ENCODE measurements at places on chromosomes 7 and 10. TPM values are rescaled to one million over a fixed set of nuclear protein-coding genes. Genes with fewer than 3 reads are reported as not detected.

The SLC37A3 gene
- 22.1 TPM for total RNA-seq

The SLC26A3 gene
- not detected for total RNA-seq

The TRIL gene
- total RNA-seq, result 7.1 TPM

The PLXDC2 gene
- 0.24 TPM for total RNA-seq

The OR2A5 gene
- not detected for total RNA-seq

The SYT15B gene
- total RNA-seq, result not detected

The PODXL gene
- total RNA-seq, result 49.0 TPM
